ENCODE measurements at places on chromosomes 2 and 18. TPM values are rescaled to one million over a fixed set of nuclear protein-coding genes. Genes with fewer than 3 reads are reported as not detected.

The TRAF3IP1 gene
- 10.6 TPM for polyA plus RNA-seq

The ACTG2 gene
- 913 TPM for polyA plus RNA-seq

The FBXO36 gene
- polyA plus RNA-seq = 2.6 TPM

The PMS1 gene
- polyA plus RNA-seq = 15.1 TPM

The HOXD9 gene
- polyA plus RNA-seq = 0.88 TPM

The EIF5B gene
- polyA plus RNA-seq = 50.4 TPM

The DCAF17 gene
- 21.8 TPM for polyA plus RNA-seq

Data from large intestine (tissue), 12 donors.